Neural crest cell (in vitro differentiated cells): ENCODE measurements at places on chromosomes 2 and 18. TPM values are rescaled to one million over a fixed set of nuclear protein-coding genes. Genes with fewer than 3 reads are reported as not detected.

The GTF2A1L gene
- not detected in 2 replicates for total RNA-seq

The GAREM2 gene
- 21.3 and 21.8 TPM in 2 replicates for total RNA-seq

The OTOS gene
- not detected in 2 replicates for total RNA-seq

The CERS6 gene
- total RNA-seq = 27.2 and 27.4 TPM in 2 replicates

DNA sequence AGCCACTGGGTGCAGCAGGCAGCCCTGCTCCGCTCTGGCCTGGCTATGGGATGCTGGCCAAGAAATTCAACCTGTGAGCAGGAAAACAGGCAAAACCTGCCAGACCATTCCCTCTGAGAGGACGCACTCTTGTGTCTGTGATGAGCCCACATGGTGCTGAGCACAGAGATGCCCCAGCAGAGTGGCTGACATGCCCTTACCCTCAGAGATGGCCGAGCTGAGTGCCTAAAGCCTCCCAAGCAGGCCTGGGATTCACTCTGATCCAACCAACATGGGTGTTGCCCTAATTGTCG, 34.3 kb upstream of the TAF1B start:
- DNase-seq = no peak

DNA sequence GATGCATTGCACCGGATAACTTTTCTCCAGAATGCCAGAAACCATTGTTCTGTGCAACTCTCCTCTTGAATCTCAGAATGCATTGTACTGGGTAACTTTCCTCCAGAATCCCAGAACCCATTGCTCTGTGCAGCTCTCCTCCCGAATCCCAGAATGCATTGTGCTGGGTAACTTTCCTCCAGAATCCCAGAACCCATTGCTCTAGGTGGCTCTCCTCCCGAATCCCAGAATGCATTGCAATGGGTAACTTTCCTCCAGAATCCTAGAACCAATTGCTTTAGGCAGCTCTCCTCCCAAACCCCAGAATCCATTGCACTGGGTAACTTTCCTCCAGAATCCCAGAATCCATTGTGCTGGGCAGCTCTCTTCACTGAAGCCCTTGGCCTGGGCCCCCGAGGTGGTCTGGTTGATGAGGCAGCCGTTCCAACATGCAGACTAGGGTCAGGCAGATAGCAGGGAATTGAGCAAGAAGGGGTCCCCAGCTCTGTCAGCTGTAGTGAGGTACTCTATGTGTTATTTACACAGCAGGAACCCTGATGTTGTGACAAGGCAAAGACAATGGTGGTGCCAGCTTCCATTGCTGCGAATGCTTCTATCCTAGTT, 9.4 kb downstream of the FOSL2 start:
- no peak for DNase-seq

DNA sequence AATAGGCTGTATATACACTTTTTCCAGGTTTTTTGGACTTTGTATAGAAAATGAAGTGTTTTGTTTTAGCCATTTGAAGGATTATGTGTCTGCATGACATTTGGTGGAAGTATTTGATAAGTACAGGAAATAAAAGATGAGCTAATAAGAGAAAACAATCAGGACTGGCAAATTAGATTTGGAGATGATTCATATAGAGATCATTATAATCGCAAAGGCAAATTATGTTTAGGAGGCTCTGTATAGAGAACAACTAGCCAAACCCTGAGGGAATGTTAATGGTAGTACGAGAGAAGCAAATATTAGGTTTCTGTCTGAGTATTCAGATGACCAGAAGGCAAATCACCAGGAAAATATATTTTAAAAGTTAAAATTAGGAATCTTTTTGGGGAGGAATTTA, 41.7 kb downstream of the PLCL1 start:
- no peak for DNase-seq

DNA sequence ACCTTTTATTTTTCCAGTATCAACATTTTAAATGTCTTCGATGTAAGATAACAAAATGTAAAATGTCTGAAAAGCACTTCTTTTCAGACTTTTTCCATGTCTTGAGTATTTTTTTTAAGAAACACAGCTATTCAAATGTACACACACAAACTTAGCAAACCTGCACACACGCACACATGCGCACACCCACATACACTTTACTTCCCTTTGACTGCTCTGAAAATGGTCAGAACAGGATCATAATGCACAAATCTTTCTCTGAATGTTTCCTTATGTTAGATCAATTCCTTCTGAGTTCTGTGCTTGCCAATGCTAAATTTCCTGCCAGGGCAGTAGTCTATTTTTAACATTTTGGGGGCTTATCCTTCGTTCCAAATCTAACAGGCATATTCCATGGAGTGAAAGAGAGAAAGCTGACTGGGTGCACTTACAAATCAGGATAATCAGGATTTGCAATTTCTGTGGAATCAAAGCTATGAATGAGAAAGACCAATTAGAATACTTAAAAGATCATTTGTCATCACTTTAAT, 136.3 kb downstream of the ZEB2 start:
- DNase-seq = no peak

DNA sequence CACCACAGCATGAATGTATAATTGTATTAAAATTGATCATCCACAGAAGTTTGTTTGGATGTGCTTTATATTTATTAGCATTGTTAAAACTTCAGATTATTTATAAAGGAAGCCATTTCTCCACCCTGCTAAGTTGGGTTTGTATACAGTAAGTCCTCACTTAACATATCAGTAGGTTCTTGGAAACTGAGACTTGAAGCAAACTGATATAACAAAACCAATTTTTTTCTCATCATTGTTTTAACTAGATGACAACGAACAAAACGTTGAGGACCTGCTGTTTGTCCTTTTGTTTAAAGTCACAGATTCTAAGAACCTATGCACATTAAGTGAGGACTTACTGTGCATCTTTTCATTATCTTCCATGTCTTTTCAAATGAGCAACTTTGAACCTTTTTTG, 17.1 kb downstream of the C2orf69 start:
- no peak for DNase-seq

DNA sequence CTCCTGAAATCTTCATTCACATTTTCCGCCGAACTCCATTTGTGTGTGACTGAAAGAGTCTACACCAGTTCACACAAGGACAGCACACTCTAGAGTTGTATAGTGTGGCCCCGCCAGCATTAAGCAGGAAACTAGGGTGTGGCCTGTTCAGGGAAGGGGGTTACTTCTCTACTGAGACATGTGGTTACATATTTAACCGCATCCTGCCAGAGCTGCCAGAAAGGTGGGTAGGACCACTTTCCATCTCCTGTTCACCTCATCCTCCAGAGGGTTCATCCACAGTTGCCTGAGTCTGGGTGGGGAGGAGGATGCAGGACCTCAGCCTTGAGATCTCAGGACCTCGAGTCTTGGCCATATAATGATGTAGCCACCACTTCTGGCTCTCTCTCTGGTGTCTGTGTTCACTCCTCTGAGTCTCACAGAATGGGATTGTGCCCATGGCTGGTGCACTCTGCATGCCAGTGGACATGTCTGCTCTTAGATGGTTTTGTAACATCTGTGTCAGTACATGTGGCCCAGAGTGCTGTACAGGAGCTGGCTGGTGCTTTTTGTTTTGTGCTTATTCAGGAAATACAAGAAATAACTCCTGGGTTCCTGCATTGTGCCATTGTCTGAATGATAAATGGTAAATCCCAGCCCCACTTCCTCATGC, 7.7 kb upstream of the SP140L start:
- DNase-seq = no peak
